ENCODE measurements at places on chromosomes 1 and 21. TPM values are rescaled to one million over a fixed set of nuclear protein-coding genes. Genes with fewer than 3 reads are reported as not detected.

DNA sequence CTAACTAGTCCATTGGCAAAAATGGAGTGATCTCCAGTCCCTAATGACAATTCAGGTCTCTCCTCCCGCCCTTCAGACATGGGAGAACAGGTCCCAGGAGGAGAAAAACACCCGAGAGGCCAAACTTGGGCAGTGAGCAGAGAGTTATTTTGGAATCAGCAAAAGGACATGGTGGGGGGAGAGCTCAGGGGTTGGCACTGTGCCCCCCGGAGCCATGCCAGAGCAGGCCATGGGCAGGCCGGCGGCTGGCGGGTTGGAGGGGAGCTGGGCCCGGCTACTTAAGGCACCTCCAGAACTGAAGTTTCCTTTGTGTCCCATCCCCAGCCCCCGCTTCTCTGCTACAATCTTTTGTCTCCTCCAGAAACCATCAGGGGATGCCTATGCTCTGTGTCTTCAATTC is 7.1 kb downstream of the LGR6 start:
- no peak overlapping the region for H3K4me3 ChIP-seq
- no peaks in the 10 kb centered on the region for H3K36me3 ChIP-seq
- H3K4me1 ChIP-seq: peaks cover 4% of the 10 kb centered on the region
- H3K27me3 ChIP-seq: peaks cover 2% of the 10 kb centered on the region
- no peak overlapping the region for H3K27ac ChIP-seq

DNA sequence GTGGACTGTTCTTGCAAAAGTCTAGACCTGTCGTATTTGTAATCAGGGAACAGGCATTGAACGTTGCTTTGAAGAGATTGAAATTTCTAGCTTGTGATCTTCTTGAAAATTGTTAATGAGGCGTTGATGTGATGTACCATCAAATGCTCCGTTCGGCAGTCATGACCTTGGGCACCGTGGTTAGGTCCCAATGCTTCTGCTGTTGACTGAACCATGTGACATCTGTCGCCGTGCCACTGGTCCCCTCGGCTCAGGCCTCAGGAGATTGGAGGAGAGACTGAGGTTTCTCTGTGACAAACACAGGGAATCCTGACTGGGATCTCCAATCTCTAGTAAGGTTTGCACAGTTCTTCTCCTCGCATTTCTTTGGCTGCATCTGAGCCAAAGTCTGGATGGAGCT is 18.1 kb upstream of the KCNAB2 start:
- no peak for DNase-seq
- no peaks in the 10 kb centered on the region for H3K27me3 ChIP-seq
- no peak overlapping the region for H3K27ac ChIP-seq
- no peaks in the 10 kb centered on the region for H3K36me3 ChIP-seq
- H3K4me3 ChIP-seq: no peak overlapping the region

- peaks cover 8% of the 10 kb centered on the region for H3K4me1 ChIP-seq
- no peak overlapping the region for H3K27ac ChIP-seq
- no peaks in the 10 kb centered on the region for H3K27me3 ChIP-seq
- DNase-seq: no peak
- no peak overlapping the region for H3K4me3 ChIP-seq
Measured at GRCh38 chr1:221458447-221459156, 283.3 kb downstream of the DUSP10 start.

DNA sequence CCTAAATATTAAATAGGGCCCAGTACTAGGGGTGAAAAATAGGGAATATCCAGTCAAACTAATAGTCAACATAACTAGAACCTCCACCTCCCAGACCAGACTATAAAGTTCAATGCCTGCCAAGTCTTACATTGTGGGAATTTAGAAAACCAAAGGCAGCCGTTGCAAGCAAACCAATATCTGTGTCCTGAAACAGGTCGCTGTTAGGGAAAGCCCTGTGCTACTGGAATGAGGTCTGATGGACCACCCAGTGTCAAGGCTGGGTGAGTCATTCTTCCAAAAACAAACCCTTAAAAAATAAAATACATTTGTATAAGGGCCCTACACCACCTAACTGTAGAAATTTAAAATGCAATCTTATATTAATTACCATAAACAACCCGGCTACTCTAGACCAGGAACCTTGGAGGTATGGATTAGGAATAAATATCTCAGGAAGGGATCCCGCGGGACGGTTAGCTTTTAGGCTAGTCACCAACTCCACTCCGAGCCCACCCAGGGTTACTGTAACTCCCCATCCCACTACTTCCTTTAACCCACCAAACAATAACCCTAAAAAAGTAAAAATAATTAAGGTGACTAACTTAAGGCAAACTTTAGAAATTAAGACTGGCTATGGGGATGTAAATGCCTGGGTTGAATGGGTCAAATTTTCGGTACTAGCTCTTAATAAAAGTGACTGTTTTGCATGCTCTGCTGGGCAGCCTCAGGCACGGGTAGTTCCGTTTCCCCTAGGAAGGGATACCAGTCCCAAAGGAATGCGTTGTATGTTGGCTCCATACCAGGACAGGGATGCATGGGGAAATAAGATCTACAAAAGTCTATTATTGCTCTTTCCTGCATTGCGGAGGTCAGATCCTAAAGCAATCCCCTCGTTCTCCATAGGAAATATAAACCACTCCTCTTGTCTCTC is 65.4 kb upstream of the TLR5 start:
- H3K27me3 ChIP-seq: no peaks in the 10 kb centered on the region
- no peak overlapping the region for H3K4me3 ChIP-seq
- DNase-seq: no peak

DNA sequence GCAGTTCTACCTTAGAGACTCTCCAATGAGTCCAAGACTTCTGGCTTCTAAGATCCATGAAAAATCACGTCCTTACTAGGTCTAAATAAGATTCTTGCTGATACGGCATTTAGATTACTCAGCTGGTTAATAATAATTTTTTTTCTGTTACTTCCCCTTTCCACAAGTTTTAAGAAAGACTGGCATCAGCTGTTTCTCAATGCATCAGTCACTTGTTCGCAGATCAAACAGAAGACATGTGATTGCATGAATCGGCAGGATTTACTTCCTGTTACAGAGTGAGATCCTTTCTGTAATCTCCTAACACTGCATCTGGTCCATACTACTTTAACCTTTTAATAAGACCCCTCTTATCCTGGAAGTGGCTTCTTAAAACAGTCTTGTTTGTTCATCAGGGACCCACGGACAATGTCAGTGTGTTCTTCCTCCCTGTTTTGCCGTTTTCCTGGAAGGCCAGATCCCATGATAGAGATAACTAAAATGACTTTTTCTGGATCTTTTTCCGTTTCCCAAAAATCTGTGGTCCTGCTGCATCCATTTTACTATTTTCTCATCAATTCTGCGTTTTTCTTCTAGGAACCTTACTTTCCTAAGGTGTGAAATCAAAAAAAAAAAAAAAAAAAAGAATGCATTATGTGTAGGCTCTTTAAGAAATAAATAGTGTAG is 6.1 kb downstream of the NPL start:
- H3K4me1 ChIP-seq: peaks cover 4% of the 10 kb centered on the region
- no peaks in the 10 kb centered on the region for H3K36me3 ChIP-seq
- peaks cover 11% of the 10 kb centered on the region for H3K27me3 ChIP-seq
- no peak overlapping the region for H3K4me3 ChIP-seq
- H3K27ac ChIP-seq: no peak overlapping the region
- DNase-seq: no peak

DNA sequence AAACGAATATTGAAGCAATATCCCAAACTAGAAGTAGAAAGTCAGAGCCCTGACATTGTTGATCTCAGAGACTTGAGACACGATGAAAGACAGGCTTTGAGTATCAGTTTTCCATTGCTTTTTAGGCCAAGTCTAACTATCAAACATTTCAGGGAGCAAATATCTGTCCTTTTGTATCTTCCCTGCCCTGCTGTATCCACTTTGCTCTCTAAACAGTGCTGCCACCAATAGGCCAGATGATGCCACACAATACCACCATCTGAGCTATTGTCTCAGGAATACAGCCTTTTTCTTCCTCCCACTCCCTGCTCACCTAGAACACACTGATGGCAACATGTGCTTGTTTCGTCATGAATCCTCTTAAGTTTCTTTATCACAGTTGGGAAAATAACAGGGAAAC is 62.6 kb upstream of the SPAG17 start:
- no peaks in the 10 kb centered on the region for H3K27me3 ChIP-seq
- H3K36me3 ChIP-seq: no peaks in the 10 kb centered on the region
- peak; percentile 55 for DNase-seq
- no peak overlapping the region for H3K4me3 ChIP-seq
- peaks cover 27% of the 10 kb centered on the region for H3K4me1 ChIP-seq

DNA sequence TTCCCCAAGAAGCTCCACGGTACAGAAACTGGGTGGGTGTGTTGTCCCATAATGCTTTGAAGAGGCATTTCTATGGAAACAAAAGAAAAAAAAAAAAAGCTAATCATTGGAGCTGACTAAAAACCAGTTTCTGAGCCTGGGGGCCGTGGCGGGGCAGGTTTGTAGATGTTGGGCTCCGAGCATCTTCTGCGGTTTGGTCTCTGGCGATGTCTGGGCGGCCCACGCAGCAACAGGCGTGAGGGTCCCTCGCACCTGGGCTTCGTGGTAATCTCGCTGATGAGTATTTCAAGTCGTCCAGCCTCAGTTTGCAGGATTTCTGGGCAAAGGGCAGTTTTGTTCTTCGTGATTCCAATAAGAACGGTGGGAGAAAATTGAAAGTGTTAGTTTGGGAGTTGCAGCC is 6.8 kb downstream of the TP73 start:
- H3K4me1 ChIP-seq: no peaks in the 10 kb centered on the region
- no peak overlapping the region for H3K27ac ChIP-seq
- no peaks in the 10 kb centered on the region for H3K36me3 ChIP-seq
- DNase-seq: no peak

DNA sequence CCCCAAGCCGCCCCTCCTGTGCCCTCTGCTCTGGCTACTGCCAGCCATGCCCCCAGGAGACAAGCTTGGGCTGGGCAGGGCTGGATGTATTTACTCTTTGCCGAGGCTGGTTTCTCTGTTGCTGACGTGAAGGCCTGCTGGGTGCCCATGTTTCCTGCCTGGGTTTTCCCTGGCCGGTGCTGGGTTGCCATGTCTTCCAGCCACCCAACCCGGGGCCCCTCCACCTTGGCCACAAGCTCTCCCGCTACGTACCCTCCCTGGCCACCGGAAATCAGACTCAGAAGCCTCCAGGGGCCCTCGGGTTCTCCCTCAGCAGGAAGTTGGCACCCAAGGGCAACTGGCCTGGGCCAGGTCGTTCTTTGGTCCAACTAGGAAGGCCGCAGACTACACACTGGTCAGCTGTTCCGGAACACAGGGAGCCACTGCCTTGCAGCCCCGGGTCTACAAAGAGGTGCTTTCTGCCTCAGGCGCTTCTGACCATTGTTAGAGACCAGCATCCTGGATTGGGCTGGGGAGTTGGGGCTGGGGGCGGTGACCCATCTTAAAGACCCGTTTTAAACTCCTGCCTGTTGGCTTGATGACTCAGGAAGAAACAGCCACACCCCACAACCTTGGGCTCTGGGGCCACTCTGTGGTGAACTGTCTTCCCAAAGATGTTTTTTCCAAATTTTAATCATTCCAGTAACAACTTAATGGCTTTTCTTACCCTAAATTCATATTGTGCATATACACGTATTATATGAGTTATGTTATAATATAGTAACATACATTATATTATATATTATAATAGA is 71.2 kb upstream of the RUNX3 start:
- no peaks in the 10 kb centered on the region for H3K36me3 ChIP-seq
- no peaks in the 10 kb centered on the region for H3K4me1 ChIP-seq
- no peak overlapping the region for H3K27ac ChIP-seq
- no peaks in the 10 kb centered on the region for H3K27me3 ChIP-seq
- no peak overlapping the region for H3K4me3 ChIP-seq

- no peak overlapping the region for H3K4me3 ChIP-seq
- H3K27ac ChIP-seq: no peak overlapping the region
- no peak for DNase-seq
- no peaks in the 10 kb centered on the region for H3K4me1 ChIP-seq
- no peaks in the 10 kb centered on the region for H3K27me3 ChIP-seq
Measured at GRCh38 chr1:36023098-36023769, 60.7 kb upstream of the TEKT2 start.

DNA sequence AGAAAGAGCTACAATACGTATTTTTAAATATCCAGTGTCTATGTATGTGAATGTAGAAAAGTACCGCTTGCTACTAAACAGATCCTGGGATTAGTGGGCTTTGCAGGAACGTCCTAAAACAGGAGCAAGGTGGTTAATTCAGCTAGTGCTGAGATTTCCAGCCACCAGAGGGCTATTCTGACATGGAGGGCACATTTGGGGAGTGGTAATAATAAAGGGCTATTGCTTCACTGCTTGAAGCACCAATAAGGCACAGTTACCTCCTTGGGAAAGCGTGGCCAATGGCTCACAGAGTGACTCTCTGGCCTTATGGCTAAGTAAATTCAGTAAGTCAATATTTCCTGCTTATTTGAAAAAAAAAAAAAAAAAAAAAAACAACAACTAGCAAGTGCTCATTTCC is 152.4 kb downstream of the GABPA start:
- no peaks in the 10 kb centered on the region for H3K4me1 ChIP-seq
- no peaks in the 10 kb centered on the region for H3K27me3 ChIP-seq
- peaks cover 29% of the 10 kb centered on the region for H3K36me3 ChIP-seq

CAPN2 gene
- 8.8 TPM for polyA plus RNA-seq

KIF21B gene
- polyA plus RNA-seq: 4.6 TPM

MROH9 gene
- not detected for polyA plus RNA-seq

ORC1 gene
- polyA plus RNA-seq: 15.1 TPM

Measured in GM23338 (cell line).